Cortex of kidney (tissue), 1 donor: ENCODE measurements at places on chromosomes 7 and 10.

GRCh38 chr7:70680743-70681468 is 451.0 kb upstream of the GALNT17 start:
- DNase-seq = no peak

DNA sequence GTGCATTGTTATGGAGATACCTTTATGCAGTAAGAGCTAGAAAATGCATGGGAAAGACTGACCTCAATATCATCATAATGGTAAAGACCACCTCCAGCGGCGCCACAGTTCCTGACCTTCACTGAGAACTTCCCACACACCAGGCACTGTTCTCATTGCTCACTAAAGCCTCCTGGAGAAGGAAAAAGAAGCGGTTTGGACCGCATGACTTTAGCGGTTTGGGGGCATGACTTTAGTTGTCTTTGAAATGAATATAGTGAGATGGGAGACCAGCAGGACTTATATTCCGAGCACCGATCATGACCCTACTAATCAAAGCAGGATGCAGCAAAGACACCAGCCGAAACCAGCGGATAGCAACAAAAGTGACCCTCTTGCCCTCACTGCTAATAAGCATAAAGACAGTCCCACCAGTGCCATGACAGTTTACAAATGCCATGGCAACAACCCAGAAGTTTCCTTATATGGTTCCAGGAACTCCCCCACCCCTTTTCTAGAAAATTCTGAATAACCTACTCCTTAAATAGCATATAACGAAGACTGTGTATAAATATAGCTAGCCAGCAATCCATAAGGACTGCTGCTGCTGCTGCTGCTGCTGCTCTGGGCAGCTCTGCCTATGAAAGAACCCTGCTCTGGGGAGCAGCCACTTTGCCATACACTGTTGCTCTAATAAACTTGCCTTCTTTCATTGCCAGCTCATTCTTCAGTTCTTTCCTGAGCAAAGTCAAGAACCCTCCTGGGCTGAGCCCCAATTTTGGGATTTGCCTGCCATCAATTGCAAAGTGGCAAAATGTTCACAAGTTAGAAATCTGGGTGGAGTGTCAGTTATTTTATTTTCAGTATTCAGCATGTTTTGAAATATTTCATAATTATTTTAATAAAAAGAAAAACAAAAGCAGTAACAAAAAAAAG is 694.1 kb downstream of the SUGCT start:
- no peak for DNase-seq

- no peak for DNase-seq
Observed at GRCh38 chr7:140678081-140678815, 5.5 kb downstream of the ADCK2 start.

DNA sequence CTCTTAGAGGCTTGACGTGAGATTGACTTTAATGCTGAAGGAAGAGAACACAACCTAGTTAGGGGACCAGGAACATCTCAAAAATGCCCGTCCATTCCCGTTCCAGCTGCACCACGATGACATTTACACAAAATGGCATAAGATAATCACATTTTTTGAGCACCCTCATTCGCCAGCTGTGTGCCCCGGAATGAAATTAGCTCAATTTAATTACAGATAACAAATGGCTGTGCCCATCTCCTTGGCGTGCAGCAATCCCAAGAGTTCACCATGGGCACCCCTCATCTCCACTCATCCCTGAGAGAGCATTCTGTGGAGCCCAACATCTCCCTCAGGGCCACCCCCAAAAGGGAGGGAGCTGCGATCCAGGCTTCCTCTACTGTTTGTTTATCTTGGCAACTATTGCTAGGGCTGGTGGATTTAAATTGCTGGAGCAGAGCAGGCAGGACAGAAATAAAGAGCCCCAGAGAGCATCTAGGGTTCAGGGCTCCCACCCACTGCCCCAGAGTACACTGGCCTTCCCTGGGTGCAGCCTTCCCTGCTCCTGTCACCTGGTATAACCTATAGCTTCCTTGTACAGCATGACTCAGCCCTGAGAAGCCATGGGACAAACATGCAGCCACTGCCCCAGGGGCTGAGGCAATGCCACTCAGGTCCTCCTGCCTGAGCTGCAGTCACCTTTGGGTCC is 263.5 kb downstream of the ZEB1 start:
- no peak for DNase-seq

- DNase-seq = no peak
Observed at GRCh38 chr7:117018713-117019112, 65.4 kb downstream of the ST7 start.

DNA sequence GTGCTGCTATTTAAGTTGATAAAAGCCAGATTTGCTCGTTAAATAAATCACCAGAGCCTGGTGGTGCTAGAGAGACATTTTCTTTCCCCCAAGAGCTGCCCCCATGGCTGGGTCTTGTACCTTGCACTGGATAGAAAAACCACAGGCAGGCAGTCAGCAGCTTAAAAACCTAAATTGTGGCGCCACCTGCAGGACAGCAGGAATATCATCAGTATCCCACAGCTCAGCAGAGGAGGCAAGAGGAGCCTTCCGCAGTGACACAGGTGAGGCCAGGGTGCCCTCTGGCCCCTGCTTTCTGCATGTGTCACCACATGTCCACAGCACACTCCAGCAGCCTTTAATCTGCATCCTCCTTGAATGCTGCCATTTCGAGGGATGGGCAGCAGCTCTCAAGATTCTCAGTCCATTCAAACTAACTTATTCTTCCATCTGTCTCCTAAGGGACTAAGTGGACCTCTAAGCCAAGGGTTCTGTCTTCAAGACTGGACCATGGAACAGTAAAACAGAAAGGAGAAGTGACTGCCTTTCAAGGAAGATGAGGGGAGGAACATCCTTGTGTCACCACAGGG is 4.5 kb upstream of the PLXNA4 start:
- DNase-seq = no peak

DNA sequence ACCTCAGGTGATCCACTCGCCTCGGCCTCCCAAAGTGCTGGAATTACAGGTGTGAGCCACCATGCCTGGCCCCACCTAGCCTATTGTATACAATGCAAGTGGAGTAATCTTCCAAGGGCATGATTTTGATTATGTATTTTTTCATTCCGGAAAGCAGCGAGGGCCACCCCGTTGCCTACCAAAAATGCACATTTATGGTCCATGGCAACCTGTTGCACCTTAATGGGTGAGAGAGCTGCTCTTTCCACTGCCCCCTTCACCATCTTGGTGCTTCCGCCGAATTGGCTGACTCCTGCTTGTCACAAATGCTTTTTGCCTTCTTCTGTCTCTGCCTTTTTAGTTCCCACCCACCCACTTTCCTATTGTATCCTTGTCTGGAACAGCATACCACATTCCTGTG is 699.5 kb downstream of the LRMDA start:
- DNase-seq = no peak

DNA sequence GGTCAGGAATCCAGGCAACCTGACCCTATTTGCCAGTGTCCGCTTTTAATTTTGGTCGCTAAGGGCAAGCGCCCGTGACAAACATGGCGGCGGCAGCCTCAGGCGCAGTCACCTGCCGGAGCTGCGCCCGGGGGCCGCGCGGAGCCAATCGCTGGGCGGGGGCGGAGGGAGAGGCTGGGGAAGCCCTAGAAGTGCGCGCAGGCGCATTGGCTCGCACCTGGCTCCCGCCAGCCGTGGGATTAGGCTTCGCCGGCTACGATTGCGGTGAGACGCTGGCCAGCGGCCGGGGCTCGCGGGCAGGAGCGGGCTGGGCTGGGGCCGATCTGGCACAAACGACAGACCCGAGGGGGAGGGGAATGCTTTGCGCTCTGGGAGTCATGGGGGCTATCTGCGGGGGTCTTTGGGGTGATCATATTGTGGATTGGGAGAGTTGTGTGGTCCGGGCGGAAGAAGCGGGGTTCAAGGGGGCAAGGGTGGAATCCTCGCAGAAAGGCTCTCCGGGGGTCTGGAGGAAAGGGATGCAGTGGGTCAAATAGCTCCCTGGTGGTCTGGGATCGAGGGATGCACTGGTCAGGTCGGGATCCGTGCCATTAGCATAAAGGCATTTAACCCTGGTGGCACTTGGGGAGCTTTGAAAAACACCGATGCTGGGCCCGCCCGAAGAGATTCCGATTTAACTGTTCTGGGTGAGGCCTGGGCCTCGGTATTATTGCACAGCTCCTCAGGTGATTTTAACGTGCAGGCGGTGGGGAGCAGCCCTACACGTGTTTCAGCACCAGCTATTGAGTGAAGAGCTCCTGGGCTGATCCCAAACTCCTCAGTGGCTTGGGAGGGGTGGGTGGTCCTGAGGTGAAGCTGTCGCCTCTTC is 10.1 kb upstream of the C10orf95 start:
- peak; percentile 54 for DNase-seq
